Stimulated activated CD4-positive, alpha-beta T cell treated with anti-CD3 and anti-CD28 coated beads, Interleukin-1b, Interleukin-23, amount 100 ng/mL, for 24 hours (primary cell): ENCODE measurements at places on chromosomes 12 and 14.

DNA sequence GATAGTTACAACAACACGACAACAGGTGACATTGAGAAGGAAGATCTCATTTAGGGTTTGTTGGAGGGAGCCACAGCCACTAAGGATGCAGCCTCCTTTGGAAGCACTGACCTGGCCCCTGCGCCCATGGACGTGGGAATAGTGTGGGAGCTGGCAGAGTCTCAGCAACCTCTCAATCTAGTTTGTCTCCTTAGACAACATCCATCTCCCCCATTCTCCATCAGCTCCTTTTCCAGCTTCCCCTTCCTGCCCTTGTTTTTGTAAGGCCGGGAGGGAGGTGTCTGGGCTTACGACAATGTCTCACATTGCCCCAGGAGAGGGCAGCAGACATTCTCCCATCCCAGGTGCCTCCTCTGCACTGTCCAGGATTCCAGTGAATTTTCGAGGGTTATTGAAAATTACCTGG is 170.2 kb upstream of the PZP start:
- DNase-seq = no peak

- no peak for DNase-seq
These were observed 22.9 kb upstream of the CATSPERB start for GRCh38 chr14:91754819-91755218.

DNA sequence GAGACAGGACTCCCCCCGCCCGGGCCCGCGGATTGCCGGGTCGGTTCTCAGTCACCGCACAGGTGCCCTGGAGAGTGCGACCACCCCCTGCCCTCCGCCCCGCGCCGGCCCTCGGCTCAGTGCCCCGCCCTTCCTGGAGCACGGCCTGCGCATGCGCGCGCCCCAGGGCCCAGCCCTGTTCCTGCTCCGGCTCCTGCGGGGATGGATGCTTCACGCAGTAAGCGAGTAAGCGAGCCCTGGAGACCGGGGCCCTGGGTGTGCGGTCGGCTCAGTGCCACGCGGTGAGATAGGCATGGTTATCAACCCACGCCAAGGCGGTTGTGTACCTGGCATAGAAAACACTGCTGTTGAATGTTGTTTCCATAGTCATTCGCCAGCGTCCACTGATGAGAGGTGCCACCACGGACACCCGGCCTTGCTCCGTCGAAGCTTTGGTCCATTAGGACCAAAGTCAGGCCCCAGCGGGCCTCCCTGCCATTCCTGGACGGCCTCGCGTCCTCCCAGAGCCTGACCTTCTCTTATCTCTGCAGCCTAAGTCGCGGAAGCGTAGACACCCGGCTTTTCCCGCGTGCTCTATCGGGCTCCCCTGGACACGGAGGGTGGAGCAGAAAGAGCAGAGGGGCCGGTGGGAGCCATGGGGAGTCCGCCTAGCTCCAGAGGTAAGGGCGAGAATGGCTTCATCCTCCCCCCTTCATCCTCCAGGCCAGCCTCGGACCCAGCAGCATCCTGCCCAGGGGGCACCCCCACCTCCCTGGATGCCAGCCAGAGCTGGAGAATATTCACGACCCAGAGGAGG is 90.6 kb downstream of the PAPOLA start:
- DNase-seq = peak; percentile 19

DNA sequence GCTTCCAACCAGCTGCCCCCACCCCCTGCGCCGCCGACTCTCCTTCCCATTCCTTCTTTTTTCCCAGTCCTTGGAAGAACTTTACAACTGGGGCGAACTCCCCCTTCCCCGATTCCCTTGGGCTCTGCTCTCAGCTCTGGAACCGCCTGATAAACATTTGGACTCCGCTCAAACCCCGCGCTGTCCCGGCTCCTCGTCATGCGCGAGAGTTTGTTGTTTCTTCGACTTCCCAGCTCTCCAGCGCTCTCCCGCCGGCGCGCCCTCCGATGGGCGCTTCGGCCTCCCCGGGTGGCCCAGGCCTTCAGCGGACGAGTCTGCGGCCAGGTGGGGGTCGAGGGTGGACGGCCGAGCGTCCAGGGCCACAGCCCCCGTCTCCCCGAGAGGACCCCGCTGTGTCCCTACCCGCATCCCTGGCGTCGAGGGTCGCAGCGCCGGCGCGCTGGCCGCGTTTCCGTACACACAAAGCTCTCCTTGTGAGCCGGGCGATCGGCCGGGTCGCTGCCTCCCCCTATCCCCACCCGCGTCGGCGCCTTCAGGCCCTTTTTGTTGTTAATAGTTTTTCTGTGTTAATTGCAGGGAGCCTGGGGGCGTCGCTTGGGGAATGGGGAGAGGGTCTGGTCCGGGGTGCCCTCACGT is 847 bp downstream of the MMP14 start:
- DNase-seq = no peak

GRCh38 chr12:130719263-130719859 is 3.3 kb upstream of the RIMBP2 start:
- DNase-seq = no peak

GRCh38 chr12:98861251-98861650 is 216.2 kb downstream of the APAF1 start:
- no peak for DNase-seq

- DNase-seq = no peak
These were observed 113.2 kb upstream of the HIF1A start for GRCh38 chr14:61581955-61582615.

DNA sequence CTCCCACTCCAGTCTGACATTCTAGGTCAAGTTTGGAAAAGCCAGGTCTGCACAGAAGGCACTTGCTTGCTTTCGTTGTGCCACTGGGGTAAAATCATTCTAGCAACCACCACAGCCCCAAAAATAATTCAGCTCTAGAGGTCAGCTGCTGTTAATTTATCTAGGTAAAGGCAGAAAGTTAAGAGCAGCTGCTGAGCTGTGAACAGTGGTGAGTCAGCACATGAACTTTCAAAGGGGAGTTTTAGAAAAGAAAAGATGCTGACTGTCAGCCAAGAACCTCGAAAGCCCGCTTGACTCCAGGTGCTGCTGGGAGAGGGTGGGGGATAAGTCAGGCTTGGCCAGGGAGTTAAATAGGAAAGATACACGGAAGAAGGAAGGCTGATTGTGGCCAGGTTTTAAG is 12.7 kb downstream of the CCDC197 start:
- DNase-seq = no peak

DNA sequence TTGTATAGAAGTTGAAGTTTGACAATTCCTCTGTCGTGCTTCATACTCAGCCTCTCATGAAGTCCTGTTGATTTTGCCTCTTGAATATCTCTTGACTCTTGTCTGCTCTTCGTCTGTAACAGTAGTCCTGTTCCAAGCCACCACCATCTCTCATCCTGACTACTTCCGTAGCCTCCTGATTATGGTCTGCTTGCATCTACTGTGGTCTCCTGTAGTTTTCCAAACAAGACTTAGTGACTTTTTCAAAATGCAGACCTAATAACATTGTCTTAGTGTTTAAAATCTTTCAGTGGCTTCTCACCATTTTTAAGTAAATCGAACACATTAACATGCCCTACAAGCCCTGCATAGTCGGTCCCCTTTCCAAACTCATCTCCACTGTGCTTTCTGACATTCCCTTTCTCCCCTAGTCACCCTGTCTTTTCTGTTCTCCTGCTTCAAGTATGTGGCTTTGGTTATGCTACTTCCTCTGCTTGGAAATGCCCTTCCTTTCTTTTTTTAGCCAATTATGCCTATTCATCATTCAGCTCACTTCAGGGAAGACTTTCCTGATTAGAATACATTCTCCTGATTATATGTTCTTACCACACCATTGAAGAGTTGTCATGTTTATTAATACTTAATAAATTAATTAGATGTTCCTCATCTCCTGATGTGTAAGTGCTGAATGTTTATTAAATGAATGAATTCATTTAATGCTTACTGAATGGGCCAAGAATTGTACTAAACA is 2.0 kb downstream of the SCYL2 start:
- no peak for DNase-seq

GRCh38 chr14:76354310-76354709 is 21.6 kb upstream of the ESRRB start:
- no peak for DNase-seq

DNA sequence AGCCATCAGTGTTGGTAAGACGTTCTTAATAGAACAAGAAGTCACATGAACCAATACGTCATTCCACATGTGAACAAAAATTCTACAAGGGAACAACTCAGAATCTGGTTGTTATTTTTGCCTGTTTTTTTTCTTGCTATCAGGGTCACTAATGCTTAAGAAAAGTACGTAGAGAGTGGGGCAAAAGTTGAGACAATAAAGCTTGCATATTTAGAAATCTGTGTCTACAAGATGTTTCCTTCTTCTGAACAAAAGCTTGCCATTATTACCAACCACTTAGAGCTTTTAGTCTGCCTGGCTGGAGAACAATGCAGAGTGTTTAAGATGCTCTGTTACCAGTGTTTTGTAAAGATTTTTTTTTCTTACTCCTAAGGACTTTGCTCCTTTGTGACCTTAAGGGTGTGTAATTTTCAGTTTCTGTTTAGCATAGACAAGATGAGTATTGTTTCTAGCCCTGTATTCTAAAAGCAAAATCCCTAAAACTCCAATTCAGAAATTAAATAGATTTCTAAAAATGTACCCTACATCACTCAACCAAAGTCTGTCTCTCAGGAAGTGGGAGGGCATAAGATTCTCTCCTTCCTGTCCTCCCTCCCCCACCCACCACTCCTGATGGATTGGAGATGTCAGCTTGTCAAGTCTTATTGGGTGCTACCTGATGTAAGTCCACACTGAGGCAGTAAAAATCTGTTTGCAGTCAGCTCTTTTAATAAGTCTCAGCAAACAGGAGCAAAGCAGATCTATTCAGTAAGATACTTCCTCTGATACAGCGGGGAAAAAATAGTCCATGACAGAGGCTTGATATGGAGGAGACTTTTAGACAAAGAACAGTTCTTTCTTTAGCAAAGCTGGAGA is 267.6 kb downstream of the GRIN2B start:
- DNase-seq = no peak

- DNase-seq = no peak
These were observed 23.9 kb downstream of the GPR19 start for GRCh38 chr12:12671850-12672660.

DNA sequence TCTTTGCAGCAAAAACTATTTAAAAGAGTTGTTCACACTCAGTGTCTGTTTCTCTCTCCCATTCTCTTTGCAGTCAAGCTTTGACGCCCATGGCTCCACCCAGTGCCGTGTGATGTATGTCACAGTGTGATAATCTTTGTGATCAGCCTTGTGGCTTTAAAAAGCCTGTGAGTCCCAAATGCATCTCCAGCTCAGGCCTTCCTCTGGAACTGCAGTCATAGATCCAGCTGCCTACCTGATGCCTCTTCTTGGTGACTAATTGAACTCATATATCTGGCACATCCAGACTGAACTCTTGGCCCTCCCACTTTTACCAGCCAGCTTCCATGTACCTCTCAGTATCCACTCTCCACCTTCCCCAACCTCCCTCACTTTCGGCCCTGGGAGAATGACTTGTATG is 182.8 kb upstream of the ARHGAP5 start:
- no peak for DNase-seq

DNA sequence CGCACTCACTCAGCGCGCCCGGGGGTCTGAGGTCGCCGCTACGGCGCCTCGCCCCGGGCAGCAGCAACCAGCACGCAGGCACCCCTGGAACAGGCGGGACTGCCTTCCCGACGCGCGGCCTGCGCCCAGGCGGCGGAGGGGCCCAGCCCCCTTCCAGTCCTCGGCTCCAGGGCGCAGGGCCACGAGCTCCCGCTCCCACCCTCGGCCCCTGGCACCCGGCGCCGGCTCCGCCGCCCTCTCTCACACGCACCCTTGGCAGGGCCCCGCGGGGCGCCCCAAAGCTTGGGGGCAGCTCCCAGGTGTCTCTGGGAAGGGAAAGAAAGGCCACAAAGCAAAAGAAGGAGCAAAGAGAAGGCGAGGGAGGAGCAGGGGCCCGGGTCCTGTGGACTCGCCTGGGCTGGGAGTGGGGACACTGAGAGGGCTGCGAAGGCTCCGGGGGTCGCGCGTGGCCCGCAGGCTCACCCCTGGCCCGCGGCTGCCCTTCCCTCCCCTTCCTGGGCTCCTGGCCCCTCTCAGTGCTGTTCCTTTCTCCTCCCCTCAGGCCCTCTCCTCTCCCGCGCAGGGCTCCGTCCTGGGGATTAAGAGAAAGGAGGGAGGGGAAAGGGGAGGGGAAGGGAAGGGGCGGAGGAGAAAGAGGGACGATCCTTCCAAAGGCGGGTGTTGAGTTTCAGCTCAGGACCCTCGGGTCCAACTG is 907 bp upstream of the EFS start:
- DNase-seq = no peak

GRCh38 chr14:99242816-99243721 is 28.9 kb downstream of the BCL11B start:
- DNase-seq = no peak

- DNase-seq = no peak
These were observed 106.9 kb downstream of the STXBP6 start for GRCh38 chr14:24943024-24943423.

GRCh38 chr12:6941267-6941666 is 2.3 kb upstream of the RNU7-1 start:
- no peak for DNase-seq

- peak; percentile 28 for DNase-seq
These were observed at the start of gene CCDC184 for GRCh38 chr12:48183091-48183875. Gene CCDC184, plus strand, starts transcription at chr12:48183644. Its CDS starts 479 bp downstream, at chr12:48184123.

DNA sequence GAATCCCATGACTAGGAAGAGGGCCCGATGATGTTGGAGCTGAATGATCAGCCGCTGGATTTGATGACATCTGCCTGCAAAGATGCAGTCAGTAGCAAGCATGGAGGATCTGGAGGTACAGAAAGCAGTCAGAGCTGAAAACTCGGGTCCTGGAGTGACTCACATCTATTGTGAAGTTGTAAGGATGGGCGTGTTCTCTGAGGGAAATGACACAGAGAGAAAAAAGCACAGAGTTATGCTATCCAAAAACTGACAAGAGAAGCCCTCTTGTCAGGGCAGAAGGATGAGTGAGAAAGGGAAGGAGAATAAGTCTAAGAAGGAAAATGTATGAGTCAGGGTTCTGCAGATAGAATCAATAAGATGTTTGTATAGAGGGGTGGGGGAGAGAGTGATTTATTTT is 380.4 kb upstream of the CCDC196 start:
- DNase-seq = no peak
